ENCODE measurements at places on chromosomes 16 and 17.

- no peak for DNase-seq
These were observed 11.5 kb downstream of the RPGRIP1L start for GRCh38 chr16:53692146-53692545.

- DNase-seq = no peak
These were observed 42.9 kb downstream of the BPTF start for GRCh38 chr17:67868176-67868575.

DNA sequence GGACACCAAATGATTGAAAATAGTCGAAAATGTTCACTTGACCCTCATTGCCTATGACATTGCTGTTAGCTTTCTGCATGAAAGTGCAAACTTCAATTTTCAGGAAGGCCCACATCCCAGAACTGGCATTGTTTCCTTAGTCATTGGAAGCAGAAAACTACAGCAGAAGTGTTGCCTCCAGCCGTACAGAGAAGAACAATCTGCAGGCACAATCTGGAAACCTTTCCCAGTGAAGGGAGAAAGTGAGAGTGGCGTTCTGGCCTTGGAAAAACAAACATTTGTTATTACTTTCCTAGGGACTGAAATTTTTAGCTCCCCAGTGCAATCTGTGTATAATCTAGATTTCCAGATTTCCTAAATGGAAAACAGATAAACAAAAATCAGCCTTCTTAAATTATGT is 529.5 kb upstream of the RBFOX1 start:
- no peak for DNase-seq

- DNase-seq = no peak
These were observed 4.3 kb downstream of the COTL1 start for GRCh38 chr16:84613408-84614072.

DNA sequence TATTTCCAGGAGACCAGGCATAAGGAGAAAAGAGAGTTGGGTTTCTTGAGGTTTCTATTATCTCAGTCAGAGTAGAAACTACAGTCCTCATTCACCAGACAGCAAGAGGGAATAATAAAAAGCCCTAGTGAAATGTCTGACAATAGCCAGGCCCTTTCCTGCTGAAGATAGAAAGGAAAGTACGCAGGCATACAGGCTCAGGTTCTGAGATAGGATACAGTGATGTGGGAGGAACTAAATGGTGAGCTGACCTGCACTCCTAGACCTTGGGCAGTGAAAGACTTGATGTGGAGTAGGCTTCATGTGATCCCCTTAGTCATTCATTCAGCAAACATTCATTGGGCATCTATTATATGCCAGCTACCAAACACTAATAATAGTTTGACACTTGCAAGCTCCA is 14.9 kb downstream of the ZNF821 start:
- no peak for DNase-seq

- DNase-seq = no peak
These were observed 67.1 kb upstream of the SMURF2 start for GRCh38 chr17:64729201-64729600.

GRCh38 chr17:77445760-77446532 is 305.2 kb downstream of the SEC14L1 start:
- peak; percentile 93 for DNase-seq

DNA sequence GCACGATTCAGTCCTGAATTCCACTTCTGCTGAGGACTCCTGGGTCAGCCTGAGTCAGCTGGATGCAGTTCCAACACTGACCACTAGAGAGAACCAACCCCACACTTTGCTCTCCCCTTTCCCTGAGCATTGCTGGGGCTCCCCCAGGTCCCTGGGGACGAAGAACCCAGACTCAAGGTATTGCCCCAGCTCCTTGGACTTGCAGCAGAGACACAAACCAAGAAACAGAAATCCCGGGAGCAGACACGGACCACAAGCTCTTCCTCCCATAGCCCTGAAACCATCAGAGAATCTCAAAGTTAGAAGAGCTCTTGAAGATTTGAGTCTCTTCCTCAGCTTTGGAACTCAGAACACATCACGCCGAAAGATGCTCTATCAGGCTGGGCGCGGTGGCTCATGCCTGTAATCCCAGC is 678 bp upstream of the GH1 start:
- peak; percentile 78 for DNase-seq

DNA sequence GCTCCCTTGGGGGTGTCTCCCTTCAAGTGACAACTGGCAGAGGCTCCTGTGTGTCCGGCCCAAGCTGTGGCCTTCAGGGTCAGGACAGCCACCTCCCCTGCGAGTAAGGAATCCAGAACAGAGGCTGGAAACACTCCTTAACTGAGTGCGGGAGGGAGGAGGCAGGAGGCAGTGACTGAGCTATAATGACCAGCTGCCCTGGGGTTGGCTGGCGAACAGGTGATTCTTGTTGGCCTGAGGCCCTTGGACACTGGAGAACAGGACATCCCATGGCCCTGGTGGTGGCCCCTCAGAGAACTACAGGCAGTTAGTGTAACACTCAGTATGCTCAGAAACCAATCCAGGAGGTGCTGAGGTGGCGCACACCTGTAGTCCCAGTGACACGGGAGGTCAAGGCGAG is 9.4 kb upstream of the SNAI3 start:
- DNase-seq = no peak

GRCh38 chr17:12985431-12986293 is 32.2 kb downstream of the ELAC2 start:
- DNase-seq = no peak

DNA sequence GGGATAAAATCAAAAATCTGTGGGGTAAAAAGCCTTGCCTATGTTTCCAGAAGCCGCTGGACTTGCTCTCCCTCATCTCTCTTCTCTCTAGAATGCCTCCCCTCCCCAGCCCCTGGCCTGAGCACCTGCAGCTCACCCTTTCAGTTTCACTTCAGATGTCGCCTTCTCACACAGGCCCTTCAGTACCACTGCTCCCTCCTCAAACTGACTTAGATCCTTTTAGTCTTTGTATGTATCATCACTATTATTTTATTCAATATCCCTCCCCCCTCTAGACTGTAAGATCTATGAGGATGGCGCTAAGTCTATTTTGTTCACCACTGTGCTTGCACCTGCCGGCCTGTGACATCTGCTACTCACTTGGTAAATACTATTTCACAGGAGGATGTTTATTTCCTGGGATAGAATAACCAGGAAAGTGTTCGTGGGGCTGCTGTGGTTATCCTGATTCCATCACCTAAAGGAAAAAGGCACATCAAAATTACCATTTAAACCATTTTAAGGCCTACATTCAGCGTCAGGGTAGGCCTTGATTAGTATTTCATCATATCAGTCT is 122.3 kb downstream of the MRTFB start:
- DNase-seq = peak; percentile 38

- DNase-seq = peak; percentile 76
These were observed at the start of gene MLKL for GRCh38 chr16:74700438-74701225. TSS of gene MLKL (minus strand) at chr16:74700862. CDS start at chr16:74695757, 5,105 bp downstream.

DNA sequence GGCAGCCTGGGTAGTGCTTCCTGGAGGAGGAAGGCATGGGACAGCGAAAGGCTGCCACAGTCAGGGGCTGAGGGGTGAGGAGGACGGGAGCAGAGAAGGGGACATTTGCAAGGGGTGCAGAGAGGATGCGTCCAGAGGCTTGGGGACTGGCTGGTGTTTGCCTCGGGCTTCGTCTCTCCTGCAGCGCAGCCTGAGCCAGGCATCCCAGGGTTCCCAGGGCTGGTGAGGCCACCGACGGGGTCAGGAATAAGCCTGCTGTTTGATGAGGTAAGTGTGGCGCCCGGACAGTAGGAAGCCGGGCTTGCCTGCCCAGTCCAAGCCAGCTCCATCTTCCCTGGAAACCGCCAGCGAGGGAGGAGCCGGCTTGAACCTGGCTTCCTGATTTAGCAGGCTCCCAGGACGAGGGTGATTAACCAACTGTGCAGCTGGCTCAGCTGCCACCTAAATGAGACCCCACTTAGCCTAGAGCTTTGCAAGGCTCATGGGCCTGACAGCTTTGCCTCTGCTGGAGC is 47.8 kb downstream of the PITPNM3 start:
- DNase-seq = no peak

DNA sequence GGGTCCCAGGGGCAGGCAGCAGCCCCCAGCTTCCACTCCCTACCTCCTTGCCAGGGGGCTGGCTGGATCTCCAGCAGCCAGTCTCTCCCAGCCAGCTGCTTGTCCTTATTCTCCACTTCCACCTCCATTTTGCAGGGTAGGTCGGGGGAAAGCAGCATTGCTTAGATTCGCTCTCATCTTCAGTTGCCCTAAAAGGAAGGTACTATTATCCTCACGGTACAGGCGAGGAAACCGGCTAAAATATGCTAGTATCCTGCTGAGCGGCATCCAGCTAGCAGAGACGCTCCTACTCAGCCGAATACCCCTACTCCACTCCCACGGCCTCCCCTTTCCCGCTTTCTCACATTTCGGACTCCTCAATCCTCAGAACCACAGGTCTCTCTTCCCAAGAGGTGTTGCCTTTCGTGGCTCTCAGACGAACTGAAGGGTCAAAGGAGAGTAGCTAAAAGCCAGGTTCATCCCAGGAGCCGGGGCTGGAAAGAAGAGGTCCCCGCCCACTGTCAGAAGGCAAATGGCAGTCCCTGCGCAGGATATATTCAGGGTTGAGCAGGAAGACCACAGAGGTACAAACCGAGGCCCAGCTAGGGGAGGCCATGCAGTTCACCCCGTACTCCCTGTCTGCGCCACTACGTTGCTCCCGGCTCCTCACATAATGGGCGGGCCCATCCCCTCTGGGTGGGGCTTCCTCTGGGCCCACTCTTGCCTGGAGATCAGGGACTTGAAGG is 1.7 kb upstream of the RAB11FIP4 start:
- no peak for DNase-seq

GRCh38 chr16:75774197-75774596 is 47.9 kb upstream of the CPHXL start:
- no peak for DNase-seq

GRCh38 chr17:55606488-55606815 is 95.2 kb upstream of the SMIM36 start:
- no peak for DNase-seq

DNA sequence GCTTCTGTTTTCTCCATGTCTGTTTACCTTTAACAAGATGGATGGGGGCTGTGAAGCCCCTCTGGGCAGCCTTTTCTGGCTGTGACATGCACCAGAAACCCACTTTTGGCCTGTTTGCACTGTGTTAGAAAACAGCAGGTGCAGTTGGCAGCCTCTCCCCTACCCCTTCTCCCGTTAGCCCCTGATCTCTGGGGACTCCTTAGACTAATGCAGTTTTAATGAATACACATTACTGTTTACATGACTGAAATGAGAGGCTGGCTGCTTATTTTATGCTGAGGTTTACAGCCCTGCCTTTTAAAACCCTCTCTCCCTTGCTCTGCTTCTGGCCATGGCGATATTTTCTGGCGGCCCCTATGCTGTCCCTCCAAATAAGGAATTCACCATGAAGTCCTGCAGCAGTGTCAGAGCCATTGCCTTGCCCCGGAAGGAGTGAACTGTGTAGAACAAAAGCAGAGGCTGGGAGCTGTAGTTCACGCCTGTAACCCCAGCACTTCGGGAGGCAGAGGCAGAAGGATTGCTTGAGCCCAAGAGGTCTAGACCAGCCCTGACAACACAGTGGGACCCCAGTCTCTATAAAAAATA is 79.3 kb downstream of the PRKCB start:
- DNase-seq = no peak

DNA sequence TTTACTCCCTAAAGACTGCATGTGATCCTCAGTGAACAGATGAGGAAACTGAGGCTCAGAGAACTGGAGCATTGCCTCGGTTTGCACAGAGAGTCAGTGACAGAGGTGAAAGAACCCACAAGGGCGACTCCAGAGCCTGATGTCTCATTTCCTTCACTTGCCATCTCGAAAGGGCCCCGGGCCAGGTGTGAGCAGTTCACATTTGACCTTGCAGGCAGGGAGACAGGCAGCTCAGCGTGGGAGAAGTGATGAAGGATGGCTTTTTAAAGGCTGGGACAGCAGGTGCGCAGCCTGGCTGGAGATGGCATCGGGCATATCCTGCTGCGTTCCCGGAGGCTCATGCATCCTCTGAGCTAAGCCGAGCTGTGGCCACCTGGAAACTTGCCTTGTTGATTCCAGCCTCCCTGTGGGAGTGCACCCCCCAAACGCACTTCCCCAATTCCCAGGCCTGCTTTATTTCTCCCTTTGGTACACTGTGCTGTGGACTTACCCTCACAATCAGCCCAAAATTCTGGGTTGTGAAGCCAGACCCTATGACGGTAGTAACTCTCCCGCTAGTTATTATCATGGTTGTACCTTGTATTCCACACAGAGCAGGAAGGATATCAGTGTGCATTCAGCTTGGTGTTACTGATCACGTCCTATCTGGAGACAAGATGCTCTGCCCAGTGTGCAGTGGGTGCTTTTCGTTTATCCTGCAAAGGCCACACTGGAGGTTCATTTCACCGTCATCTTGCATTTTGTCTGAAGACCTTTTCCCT is 753.2 kb upstream of the EEF2KMT start:
- DNase-seq = no peak

- DNase-seq = no peak
These were observed 25.4 kb downstream of the BMERB1 start for GRCh38 chr16:15459791-15460190.

GRCh38 chr17:36825521-36825920 is 111.8 kb upstream of the LHX1 start:
- no peak for DNase-seq

- DNase-seq = no peak
These were observed 36.6 kb upstream of the CHMP6 start for GRCh38 chr17:80955078-80955477.

DNA sequence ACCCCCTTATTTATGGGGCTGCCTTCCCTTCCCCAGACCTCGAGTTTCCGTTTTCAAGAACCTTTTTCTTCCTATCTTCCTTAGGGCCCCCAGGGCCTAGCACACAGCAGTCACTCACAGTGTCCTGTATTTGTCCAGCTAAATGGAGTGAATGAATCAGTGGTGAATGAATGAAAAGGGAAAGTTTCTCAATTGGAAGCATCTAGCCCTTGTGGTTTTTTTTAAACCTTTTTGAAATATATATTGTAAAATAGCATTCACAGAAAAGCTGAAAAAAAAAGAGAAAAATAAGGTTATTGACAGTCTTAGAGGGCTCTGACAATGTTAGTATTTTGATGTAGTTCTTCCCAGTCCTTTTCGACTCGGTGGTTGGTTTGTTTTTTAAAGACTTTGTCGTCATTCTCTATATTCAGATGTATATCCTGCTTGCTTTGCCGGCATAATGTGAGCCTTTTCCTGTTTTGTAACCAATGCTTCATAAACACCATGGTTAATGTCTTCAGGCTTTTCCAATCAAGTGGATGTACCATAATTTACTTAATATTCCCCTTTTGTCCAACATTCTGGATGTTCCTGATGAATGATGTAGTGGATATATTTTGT is 45.3 kb downstream of the RAI1 start:
- DNase-seq = no peak

GRCh38 chr17:38742411-38743308 is 5.5 kb downstream of the PCGF2 start:
- peak; percentile 93 for DNase-seq

Data from small intestine (tissue), 16 donors.